ENCODE measurements at places on chromosomes 12 and 14.

- H3K27ac ChIP-seq: no peak overlapping the region
- no peak for DNase-seq
- H3K4me1 ChIP-seq: peaks cover 2% of the 10 kb centered on the region
- no peaks in the 10 kb centered on the region for H3K27me3 ChIP-seq
- H3K36me3 ChIP-seq: no peaks in the 10 kb centered on the region
- H3K4me3 ChIP-seq: no peak overlapping the region
Measured at GRCh38 chr14:55500219-55500701, 59.8 kb upstream of the TBPL2 start.

DNA sequence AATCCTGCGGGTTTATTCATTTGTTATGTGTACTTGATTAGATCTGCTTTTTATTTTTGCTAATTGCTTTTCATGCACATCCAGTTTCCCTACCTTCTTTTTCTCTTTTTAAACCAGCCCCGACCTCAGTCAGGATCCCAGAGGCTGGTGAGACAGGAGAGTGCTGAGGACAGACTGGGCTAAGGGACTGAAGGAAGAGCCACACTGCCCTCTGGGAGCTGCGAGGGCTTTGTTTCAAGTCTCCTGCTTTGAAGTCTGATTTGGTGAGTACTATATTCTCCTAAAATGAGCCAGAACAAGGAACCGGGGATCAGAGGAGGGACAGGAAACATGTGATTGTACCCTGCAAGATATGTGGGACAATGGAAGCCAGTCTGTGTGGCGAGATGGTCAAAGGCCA lies 23.9 kb downstream of the PRICKLE1 start:
- H3K27ac ChIP-seq: no peak overlapping the region
- no peak overlapping the region for H3K4me3 ChIP-seq
- H3K36me3 ChIP-seq: no peaks in the 10 kb centered on the region
- H3K4me1 ChIP-seq: peaks cover 2% of the 10 kb centered on the region
- H3K27me3 ChIP-seq: no peaks in the 10 kb centered on the region

DNA sequence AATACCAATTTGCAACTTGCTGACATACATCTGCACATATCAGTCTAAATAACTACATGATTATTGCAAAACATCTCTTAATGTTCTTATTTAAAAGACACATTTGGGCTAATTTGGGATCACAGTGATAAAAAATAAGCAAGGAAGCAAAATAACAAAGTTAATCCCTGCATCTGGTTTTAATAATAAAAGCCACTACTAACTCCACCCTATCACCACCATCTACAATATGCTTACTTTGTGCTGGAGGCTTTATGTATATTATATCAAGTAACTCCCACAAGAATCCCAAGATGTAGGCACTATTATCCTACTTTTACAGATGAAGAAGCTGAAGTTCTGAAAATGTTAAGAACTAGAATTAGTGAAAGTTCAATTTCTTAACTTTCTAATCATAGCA lies 45.7 kb downstream of the TAOK3 start:
- H3K27me3 ChIP-seq: no peaks in the 10 kb centered on the region
- no peak overlapping the region for H3K27ac ChIP-seq
- no peak for DNase-seq
- H3K4me3 ChIP-seq: no peak overlapping the region
- no peaks in the 10 kb centered on the region for H3K36me3 ChIP-seq

DNA sequence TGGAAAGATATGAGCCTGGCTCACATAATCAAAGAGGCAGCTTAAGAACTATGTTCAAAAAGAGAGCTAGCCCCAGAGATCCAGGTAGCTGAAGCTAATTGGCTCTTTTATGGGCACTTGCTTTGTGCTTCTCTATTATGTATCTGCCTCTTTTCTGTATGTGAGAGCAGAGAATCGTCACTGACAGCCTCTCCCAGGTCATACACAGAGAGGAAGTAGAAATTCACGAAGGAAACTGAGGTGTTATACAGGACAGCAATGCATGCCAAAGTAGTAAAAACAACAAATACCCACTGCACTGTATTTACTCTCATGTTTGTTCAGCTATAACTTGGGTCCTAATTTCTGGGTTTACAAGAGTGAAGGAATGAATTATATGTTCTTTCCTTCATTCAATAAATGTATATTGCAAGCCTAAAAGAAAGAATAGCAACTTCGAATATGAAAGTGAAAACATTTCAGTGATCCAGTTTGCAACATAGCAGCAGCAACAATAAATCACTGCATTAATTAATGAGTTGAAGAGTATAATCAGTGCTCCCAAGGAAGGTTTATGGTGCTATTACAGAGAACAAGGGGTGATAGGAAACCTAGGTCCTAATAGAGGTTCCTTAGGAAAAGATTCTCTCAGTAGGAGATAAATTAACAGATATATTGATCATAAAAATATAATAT lies 47.1 kb upstream of the ATXN7L3B start:
- H3K27me3 ChIP-seq: no peaks in the 10 kb centered on the region
- no peak for DNase-seq
- no peaks in the 10 kb centered on the region for H3K4me1 ChIP-seq
- H3K27ac ChIP-seq: no peak overlapping the region

- DNase-seq: no peak
- H3K4me3 ChIP-seq: no peak overlapping the region
- no peak overlapping the region for H3K27ac ChIP-seq
- no peaks in the 10 kb centered on the region for H3K27me3 ChIP-seq
Measured at GRCh38 chr12:85600841-85601240, 235.4 kb downstream of the RASSF9 start.

DNA sequence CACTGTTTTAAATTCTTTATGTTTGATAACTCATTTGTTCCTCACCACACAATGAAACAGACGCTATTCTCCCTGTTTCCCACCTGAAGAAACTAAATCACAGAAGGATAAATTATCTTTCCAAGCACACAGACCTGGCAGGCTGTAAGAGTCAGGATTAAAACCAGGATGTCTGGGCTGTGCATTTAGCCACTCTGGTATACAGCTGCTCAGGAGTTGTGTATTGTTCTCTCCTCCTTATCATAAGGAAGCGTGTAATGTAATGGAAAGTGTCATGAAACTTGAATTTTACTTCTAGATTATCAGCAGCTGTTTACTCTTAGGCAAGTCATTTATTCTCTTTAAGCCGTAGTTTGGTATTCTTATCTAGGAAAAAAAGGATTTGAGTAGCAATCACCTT lies 154.8 kb upstream of the LRIG3 start:
- H3K27ac ChIP-seq: no peak overlapping the region
- H3K4me3 ChIP-seq: no peak overlapping the region
- H3K27me3 ChIP-seq: no peaks in the 10 kb centered on the region
- H3K36me3 ChIP-seq: no peaks in the 10 kb centered on the region
- DNase-seq: no peak
- no peaks in the 10 kb centered on the region for H3K4me1 ChIP-seq

DNA sequence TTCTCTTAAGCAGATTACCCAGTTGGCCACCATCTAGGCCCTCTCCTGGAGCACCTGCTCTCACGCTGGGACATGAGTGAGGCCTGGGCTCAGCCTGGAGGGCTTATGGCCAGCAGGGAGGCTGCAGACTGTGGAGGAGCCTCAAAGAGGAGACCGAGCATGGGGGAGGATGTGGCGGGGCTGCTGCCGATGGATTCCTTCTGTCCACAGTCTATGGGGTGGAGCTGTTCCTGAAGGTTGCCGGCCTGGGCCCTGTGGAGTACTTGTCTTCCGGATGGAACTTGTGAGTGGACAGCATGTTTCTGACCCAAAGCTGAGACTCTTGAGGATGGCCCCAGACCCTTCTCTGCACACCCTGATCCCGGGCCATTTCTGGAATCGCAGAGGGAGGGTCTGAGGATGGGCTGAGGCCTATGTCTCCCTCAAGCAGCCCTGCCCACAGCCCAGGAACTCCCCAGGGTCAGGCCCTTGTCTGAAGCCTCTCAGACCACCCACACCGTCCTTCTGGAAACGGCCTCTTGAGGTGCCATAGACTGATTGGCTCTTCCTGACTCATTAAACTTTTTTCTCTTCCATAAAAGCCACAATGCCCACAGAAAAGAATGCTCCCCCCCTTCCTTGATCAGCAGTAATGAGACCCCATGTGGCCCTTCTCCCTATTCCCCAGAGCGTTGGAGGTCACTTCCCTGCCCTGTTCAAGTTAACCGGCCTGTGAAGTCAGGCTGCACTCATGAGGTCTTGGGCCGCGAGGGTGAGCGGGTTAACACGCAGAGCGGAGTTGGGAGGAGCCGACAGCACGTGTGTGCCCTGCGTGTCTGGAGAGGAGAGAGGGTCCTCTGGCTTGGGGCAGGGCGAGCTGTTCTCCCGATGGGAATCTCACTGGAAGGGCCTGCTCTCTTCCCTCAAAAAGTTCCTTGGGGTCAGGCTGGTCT lies 49.0 kb downstream of the SLC8B1 start:
- H3K27ac ChIP-seq: no peak overlapping the region
- H3K36me3 ChIP-seq: no peaks in the 10 kb centered on the region
- DNase-seq: no peak
- H3K4me3 ChIP-seq: no peak overlapping the region
- no peaks in the 10 kb centered on the region for H3K4me1 ChIP-seq
- no peaks in the 10 kb centered on the region for H3K27me3 ChIP-seq

GRCh38 chr12:68403296-68403695 lies 71.1 kb upstream of the MDM1 start:
- no peak for DNase-seq
- no peaks in the 10 kb centered on the region for H3K27me3 ChIP-seq
- peaks cover 8% of the 10 kb centered on the region for H3K4me1 ChIP-seq
- no peak overlapping the region for H3K27ac ChIP-seq

- H3K36me3 ChIP-seq: no peaks in the 10 kb centered on the region
- no peaks in the 10 kb centered on the region for H3K27me3 ChIP-seq
- no peak for DNase-seq
Measured at GRCh38 chr14:22007363-22007762, 333.7 kb upstream of the OR4E1 start.

DNA sequence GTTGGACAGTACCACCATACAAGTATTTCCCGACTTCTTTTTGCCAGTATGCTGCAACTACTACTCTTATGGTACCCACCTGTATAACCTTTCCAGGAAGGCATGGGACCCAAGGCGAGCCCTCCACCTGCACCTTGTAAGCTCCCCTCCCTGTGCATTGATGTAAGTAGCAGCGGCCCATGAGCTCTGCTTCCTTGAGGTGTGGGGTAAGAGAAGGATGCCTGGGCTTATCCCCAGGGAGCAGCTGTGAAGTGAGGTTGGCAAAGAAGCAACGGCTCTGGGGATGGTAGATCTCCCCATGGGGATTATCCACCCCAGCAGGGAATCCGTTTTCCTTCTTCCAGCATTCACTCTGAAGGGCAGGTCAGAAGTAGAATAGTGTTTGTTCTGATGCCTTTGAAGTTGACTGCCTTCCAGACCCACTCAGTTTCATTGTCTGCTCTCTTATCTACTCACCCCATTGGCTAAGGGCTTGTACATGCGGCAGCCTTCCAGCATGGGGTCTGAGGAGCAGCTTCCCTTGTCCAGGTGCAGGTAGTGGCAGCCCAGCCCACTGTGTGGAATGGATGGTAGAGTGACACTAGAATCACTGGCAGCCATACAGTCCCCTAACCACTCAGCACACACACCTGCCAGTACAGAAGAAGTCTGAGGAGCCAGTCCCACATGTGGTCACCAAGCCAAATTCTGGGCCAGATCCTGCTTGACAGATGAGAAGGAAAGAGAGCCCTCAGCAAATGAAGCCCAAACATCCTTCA lies 3.4 kb downstream of the CIROP start:
- no peak overlapping the region for H3K4me3 ChIP-seq
- H3K27me3 ChIP-seq: no peaks in the 10 kb centered on the region
- H3K36me3 ChIP-seq: no peaks in the 10 kb centered on the region
- H3K27ac ChIP-seq: no peak overlapping the region

GRCh38 chr12:102305486-102305885 lies 107.9 kb upstream of the PMCH start:
- H3K27ac ChIP-seq: no peak overlapping the region
- H3K27me3 ChIP-seq: no peaks in the 10 kb centered on the region
- no peak overlapping the region for H3K4me3 ChIP-seq
- no peak for DNase-seq

DNA sequence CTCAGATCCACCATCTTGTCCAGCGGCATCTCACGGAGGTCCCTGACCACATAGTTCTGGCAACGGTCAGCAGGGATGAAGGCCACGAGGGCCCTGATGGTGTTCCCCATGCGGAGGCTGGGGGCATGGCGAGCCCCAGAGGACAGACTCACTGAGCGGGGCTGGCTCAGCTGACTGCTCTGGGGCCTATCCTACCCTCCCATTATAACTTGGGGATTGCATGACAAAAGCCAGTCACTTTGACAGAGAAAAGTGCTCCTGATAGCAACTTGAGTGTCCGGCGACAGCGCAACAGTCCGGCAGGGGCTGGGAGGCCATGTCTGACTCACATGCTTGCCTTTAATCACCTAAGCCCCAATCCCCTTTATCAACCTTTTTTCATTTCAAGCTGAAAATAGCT lies at the start of gene LRRC10:
LRRC10 (minus strand) TSS at position 179 of the 400 bp plus-strand sequence; CDS start at position 110, 69 bp downstream.
- H3K27me3 ChIP-seq: no peaks in the 10 kb centered on the region
- H3K36me3 ChIP-seq: no peaks in the 10 kb centered on the region
- no peaks in the 10 kb centered on the region for H3K4me1 ChIP-seq
- DNase-seq: no peak
- H3K27ac ChIP-seq: no peak within 1 kb of the TSS

Measured in ovary (tissue), 10 donors.